ENCODE measurements at places on chromosomes 7 and 10.

DNA sequence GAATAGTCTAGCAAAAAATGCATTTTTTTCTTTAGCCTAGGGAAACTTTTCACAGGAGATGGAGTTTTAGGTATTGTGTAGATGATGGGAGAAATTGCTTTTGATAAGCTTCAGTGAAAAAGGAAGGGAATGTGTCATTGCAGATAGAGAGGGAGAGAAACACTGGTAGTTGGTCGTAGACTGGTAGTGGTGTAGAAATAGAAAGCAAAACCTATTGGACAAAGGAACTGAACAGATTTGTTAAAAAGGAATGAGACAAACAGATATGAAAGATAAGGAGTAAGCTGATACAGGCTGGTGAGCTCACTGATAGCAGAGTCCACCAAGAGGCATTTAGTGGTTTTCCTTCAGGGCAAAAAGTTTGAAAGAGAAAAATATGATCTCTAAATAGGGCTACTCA is 94.3 kb downstream of the ZEB1 start:
- DNase-seq: no peak

DNA sequence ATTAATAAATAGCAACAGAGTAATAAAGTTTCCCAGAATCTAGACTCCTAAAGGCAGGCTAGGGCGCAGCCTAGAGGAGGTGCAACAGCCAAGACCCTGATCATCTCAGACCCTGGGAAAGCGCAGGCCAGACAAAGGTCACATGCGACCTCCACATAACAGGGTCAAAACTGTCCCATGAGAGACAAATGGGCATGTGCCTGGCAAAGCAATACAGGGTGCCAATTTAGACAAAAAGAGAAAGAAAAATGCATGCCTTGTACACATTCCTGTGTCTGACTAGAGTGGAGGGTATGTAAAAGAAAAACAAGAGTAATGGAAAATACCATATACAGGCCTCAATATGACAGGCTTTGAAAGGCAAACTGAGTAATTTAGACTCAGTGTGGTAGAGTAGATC is 22.2 kb downstream of the MPP7 start:
- no peak for DNase-seq

GRCh38 chr7:82051601-82052000 is 281.8 kb upstream of the HGF start:
- DNase-seq: no peak

DNA sequence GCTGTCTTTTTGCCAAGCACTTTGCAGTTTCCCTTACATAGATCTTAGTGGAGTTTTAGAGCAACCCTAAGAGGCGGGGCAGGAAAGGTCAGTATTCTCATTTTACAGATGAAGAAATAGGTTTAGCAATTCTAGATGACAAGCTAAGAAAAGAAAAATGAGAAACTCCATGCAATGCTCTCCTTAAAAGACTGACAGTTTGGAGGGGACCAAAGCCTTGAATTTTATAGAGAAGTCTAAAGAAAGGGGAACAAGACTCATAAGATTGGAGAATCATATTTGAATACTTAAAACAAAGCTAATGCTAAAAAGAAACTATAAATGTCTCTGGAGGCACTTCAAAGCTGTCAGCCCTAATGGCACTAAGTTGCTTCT is 19.6 kb downstream of the CEP55 start:
- no peak for DNase-seq

GRCh38 chr7:22672846-22673680 is 53.9 kb upstream of the IL6 start:
- no peak for DNase-seq

GRCh38 chr10:43318976-43319960 is 52.2 kb upstream of the FXYD4 start:
- no peak for DNase-seq

DNA sequence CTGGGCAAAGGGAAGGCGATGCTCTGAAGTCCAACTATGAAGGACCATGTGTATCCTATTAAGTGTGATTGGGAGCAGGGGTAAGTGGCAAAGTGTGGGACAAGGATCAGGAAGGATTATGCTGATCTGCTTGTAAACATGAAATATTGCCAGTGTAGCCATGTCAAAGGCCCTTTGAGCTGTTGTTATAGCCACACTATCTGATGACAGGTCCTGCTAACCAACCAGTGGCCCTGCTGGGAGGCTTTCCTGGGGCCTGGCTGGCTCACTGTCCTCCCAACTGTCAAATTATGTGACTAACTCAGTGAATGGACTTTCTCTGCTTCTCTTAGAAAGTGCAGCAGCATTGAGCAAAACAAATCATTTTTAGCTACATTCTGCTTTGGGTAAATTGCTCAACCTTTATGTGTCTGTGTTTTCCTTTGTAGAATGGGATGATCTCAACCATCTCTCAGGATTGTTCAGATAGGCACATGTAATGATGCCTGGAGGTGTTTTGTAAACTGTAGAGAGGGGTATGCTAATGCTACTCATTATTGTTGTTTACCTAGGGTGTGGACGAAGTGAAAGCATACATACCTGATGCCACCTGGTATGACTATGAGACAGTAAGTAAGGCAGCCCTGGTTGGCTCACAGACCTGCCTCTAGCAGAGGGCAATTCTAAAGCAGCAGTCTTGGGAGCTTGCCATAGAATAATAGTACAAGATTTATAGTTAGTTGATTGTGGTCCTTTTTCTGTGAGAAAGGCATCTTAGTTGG is 47.4 kb downstream of the MGAM2 start:
- no peak for DNase-seq

DNA sequence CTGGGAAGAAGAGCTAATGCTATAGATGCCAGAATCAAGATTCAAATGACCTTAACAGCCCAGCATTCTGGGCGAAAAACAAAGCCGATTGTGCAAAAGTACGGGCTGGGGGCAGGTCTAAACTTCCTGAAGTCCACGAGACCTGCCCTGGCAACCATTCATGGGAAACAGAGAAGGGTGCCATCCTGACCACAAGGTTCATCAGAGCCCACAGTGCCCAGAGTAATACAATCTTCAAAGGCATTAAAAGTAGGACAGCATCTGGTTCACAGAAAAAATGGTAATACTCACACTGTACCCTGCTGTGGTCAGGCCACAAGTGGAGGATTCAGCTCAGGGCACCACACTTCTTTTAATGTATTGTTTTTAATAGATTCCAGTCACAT is 36.1 kb downstream of the SORBS1 start:
- DNase-seq: no peak

- DNase-seq: no peak
These were observed 42.0 kb downstream of the LYZL2 start for GRCh38 chr10:30587522-30588031.

- no peak for DNase-seq
These were observed 24.5 kb upstream of the FZD1 start for GRCh38 chr7:91239772-91240171.

- DNase-seq: no peak
These were observed 31.2 kb downstream of the JCAD start for GRCh38 chr10:30028006-30028737.

GRCh38 chr7:113263749-113264148 is 145.4 kb upstream of the SMIM30 start:
- no peak for DNase-seq

- DNase-seq: no peak
These were observed 148.8 kb upstream of the TNRC18 start for GRCh38 chr7:5572439-5572838.

- no peak for DNase-seq
These were observed 59.8 kb downstream of the GSDME start for GRCh38 chr7:24697416-24697815.

- no peak for DNase-seq
These were observed 662 bp upstream of the PPIF start for GRCh38 chr10:79346388-79347225.

- DNase-seq: no peak
These were observed 821.3 kb downstream of the LRMDA start for GRCh38 chr10:76252733-76253132.

DNA sequence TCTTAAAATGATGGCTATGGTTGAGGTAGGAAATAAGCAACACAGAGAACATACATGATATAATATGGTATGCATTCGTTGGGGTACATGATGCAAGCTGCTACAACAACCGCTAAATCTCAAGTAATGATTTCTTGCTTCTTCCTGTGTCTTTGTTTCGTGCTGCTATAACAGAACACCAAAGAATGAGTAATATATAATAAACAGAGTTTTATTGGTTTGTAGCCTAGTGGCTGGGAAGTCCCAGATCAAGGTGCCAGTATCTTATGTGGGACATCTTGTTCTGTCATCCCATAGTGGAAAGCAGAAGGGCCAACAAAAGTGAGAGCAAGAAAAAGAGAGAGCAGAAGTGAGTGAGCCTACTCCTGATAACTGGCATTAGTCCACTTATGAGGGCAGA is 689.7 kb downstream of the SUGCT start:
- DNase-seq: no peak

- peak; percentile 22 for DNase-seq
These were observed 327.6 kb downstream of the TNS3 start for GRCh38 chr7:47254081-47254977.

- no peak for DNase-seq
These were observed 217.3 kb downstream of the CELF2 start for GRCh38 chr10:11234857-11235531.

GRCh38 chr10:55404094-55404493 is 603.1 kb upstream of the PCDH15 start:
- DNase-seq: no peak

GRCh38 chr7:140981951-140982350 is 32.8 kb downstream of the MRPS33 start:
- DNase-seq: no peak

GRCh38 chr10:97822261-97822687 is 27.4 kb upstream of the GOLGA7B start:
- DNase-seq: no peak

- DNase-seq: no peak
These were observed 7.4 kb downstream of the BTAF1 start for GRCh38 chr10:91930939-91931338.

- no peak for DNase-seq
These were observed 329.4 kb upstream of the ZNF32 start for GRCh38 chr10:43978091-43978490.

GRCh38 chr7:85688712-85689111 is 501.9 kb upstream of the SEMA3D start:
- no peak for DNase-seq

- no peak for DNase-seq
These were observed 1.3 kb downstream of the INTS1 start for GRCh38 chr7:1502845-1503244.

DNA sequence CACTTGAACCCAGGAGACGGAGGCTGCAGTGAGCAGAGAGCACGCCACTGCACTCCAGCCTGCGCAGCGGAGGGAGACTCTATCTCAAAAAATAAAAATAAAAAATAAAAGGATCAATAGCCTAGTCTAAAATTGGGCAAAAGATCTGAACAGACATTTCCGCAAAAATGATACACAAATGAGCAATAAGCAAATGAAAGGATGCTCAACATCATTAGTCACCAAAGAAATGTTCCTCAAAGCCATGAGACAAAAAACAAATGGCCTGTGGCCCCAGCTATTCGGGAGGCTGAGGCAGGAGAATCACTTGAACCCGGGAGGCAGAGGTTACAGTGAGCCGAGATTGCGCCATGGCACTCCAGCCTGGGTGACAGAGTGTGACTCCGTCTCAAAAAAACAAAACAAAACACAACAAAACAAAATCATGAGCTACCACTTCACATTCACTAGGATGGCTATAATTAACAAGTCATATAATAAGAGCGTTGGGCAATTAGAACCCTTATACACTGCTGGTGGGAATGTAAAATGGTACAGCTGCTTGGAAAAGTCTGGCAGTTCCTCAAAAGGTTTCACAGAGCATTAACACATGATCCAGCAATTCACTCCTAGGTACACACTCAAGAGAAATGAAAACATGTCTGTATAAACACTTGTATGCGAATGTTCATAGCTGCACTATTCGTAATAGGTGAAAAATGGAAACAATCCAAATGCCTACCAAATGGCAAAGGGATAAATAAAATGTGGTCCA is 3.1 kb downstream of the DAGLB start:
- no peak for DNase-seq

DNA sequence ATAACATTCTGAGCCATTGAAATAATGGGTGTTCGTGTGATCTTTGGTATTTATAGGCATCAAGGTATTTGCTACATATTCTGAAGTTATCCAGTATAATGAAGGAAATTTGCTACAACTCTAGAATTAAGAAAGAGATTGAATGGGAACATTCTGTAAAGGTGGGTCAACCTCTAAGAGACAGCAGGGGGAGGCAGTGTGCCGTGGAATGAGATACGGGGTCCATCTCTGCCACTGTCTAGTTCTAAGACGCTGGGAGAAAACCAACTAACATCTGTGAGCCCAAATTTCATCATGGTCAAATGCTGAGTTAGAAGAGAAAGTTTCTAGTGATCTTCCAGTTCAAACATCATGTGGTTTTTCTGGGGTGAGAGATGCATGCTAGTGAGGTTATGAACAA is 368.9 kb downstream of the SORCS1 start:
- no peak for DNase-seq

GRCh38 chr10:2232479-2232878 is 495.2 kb upstream of the ADARB2 start:
- DNase-seq: no peak

- DNase-seq: no peak
These were observed 136.6 kb downstream of the GRID1 start for GRCh38 chr10:86229811-86230556.

DNA sequence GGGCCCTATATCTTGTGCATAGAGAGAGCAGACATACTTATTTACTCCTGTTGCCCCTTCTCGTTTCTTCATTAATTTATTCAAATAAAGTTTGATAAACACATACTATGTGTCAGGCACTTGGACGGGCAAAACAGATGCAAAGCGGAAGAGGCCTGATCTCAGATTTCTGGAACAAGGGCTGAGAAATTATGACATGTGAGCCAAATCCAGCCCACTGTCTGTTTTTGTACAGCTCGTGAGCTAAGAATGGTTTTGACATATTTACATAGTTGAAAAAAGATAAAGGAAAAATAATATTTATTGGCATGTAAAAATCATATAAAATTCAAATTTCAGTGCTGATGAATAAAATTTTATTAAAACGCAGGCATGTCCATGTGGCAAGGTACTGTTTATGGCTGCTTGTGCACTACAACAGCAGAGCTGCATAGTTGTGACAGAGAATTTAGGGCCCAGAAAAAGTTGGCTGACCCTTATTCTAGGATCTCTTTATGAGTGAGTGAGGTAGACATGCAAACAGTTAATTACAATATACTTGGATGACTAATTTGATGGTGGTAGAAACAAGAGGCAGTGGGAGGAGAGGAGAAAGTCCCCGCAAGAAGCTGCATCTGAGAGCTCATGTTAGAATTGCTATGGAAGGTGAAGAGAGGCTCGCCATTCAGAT is 68.1 kb upstream of the ITPRID1 start:
- no peak for DNase-seq

- no peak for DNase-seq
These were observed 293.4 kb upstream of the LYZL1 start for GRCh38 chr10:28995497-28995896.

Measured in NCI-H1048 (cell line).